Camera-type eye (tissue), 1 donor: ENCODE measurements at places on chromosomes 12 and 14. TPM values are rescaled to one million over a fixed set of nuclear protein-coding genes. Genes with fewer than 3 reads are reported as not detected.

The SRRM4 gene
- total RNA-seq, result 21.8 TPM

The PTPN21 gene
- total RNA-seq, result 21.6 TPM

The NFATC4 gene
- 67.8 TPM for total RNA-seq

The DHRS4 gene
- total RNA-seq, result 13.3 TPM

The B3GNT4 gene
- total RNA-seq, result 0.88 TPM
